ENCODE measurements at places on chromosomes 2 and 18.

- DNase-seq, result peak; percentile 98
Observed at GRCh38 chr2:25618676-25619075, 54.7 kb downstream of the DTNB start.

GRCh38 chr2:33122726-33123125, 176.0 kb downstream of the LTBP1 start:
- no peak for DNase-seq

- no peak for DNase-seq
Observed at GRCh38 chr2:170641961-170642360, 73.2 kb upstream of the SP5 start.

GRCh38 chr2:51667679-51668078, 635.7 kb upstream of the NRXN1 start:
- no peak for DNase-seq

DNA sequence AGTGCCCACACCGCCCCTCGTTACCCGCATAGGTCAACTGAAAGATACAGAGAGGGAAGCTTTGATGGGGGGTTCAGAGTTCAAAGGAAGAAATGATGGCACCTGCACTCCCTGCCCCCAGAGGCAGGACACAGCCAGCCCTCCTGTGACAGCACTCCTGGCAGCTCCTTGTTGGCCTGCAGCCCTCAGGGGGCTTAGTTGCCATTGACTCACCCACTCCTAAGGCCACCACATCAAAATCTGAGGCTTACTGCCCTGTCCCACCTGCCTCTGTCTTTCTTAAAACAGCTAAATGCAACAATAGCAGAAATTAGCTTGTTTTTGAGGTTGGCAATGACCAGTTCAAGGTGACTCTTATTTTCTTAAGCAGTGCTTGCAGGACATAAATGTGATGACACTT, 31.6 kb upstream of the SLC35F6 start:
- DNase-seq, result no peak

DNA sequence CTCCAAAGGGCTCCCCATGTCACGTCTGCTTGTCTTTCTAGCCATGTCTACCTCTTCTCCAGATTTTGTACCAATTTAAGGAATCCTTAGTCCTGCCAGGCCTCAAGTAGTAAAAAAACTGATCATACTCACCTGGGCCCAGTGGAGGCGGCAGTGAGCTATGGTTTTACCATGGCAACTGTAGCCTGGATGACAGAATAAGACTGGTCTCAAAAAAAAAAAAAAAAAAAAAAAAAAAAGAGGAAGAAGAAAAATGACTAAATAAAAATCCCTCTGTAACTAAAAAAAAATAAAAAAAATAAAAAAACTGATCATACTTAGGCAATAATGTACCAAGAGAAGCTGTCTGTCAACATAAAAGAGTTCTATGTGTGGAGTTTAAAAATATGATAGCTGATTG, 221.6 kb downstream of the NR4A2 start:
- peak; percentile 40 for DNase-seq

GRCh38 chr2:5507367-5507766, 184.8 kb upstream of the SOX11 start:
- DNase-seq, result no peak

DNA sequence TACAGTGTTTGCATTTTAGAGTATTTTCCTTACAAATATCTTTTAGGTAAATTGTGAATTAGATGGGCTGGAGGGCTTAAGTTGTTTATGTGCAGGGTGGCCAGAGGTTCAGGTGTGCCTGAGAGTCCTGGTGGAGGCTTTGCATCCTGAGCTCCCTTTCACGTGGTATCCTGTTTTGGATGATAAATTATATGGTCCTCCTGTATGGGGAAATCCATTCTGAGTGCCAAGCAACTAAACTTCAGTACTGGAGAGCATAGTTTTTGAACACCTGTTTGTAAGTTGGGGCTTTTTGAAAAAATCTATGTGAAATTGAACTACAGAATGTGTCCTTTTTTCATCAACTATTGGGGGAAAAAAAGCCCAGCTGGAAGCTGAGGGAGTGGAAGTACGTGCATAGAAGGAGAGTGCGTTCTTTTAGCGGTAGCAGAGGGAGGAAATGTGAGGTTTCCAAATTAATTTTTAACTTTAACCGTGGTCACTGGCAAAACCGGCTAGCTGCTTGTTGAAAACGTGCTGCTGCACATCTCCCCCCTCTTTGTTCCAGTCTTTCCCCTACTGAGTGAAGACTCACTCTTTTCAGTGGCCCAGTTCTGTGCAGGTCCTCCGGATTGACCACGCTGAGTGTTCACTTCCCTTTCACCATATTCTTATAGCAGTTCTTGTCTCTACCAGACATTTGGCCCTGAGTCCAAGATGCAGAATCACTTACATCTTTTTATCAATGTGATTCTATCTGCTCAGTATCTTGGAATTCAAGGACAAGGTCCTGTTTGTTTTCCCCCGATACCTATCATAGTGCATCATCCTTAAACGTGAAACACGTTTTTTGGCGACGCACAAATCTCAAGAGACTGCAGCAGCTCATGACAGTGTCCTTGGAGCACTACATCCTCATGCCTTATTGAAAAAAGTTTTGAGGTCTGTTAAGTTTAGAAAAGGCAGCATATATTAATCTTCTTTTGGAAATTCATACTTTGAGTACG, 15.3 kb downstream of the CNOT11 start:
- no peak for DNase-seq

GRCh38 chr2:10772201-10772867, 40.3 kb downstream of the PDIA6 start:
- DNase-seq, result no peak

DNA sequence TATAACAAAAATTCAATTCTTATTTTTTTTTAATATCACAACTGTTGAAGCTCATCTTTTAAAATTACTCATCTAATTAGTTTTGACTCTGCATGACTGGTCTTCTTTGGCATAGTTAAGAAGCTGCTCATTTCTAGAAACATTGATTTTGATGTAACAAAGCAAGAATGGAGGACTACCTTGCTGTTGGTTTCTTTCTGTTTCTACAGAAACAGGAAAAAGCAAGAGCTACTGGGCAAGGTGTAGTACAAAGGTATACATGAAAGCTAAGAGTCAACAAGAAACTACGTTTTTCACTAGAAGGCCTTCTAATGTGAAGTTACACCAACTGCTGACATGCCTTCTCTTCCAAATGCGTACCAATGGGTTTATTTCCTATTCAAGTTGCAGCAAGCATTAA, 90.6 kb upstream of the SYT4 start:
- no peak for DNase-seq

- no peak for DNase-seq
Observed at GRCh38 chr18:62611453-62612288, 88.8 kb downstream of the ZCCHC2 start.

DNA sequence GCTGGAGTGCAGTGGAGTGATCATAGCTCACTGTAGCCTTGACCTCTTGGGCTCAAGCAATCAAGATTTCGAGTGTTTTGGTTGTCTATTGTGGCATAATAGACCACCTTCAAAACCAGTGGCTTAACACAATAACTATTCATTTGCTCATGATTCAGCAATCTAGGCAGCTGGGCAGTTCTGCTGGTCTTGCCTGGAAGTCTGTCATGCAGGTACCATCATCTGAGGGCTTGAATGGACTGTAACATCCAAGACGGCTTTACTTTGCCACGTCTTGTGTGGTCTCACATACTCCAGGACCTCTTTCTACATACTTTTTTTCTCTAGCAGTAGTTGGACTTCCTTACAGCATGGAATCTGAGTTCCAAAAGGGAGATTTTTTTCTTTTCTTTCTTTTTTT, 13.2 kb upstream of the ANKRD29 start:
- DNase-seq, result no peak

- DNase-seq, result no peak
Observed at GRCh38 chr2:9255416-9255815, 48.8 kb downstream of the ASAP2 start.

DNA sequence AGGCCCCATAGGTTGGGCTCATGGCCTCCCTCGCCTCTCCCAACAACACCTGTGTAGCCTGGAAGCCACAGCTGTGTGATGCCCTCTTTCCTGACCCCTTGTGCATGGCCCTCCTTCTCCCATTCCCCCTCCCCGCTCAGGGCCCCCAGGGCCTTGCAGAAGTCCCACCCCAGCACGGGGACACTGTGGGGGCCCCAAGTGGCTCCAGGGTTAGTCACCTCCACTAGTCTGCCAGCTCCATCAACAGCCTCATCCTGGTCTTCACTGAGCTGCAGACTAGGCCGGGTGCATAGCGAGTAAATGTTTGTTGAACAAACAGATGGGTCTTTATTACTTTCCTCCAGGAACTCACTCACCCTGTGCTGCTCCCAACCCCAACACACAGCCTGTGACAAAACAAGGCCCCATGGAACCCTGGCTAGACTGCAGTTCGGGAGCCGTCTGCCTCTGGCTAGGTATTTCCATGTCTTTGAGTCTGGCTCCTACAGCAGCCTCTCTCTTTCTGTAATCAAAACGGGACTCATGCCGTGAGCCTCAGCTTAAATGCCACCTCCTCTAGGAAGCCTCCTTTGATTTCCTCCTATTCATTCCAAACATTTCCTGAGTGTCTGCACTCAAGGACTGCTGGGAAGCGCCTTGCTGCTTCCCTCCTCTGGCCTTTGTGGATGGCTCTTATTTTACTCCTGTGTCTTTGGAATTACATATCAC, 109.9 kb upstream of the ID2 start:
- peak; percentile 55 for DNase-seq

GRCh38 chr2:213161759-213162515, 10.5 kb upstream of the IKZF2 start:
- DNase-seq, result no peak

GRCh38 chr2:160324917-160325316, 124.8 kb upstream of the ITGB6 start:
- no peak for DNase-seq

GRCh38 chr2:11748018-11748860, 1.8 kb downstream of the LPIN1 start:
- no peak for DNase-seq

GRCh38 chr18:57533006-57533867, 53.3 kb downstream of the FECH start:
- DNase-seq, result no peak

DNA sequence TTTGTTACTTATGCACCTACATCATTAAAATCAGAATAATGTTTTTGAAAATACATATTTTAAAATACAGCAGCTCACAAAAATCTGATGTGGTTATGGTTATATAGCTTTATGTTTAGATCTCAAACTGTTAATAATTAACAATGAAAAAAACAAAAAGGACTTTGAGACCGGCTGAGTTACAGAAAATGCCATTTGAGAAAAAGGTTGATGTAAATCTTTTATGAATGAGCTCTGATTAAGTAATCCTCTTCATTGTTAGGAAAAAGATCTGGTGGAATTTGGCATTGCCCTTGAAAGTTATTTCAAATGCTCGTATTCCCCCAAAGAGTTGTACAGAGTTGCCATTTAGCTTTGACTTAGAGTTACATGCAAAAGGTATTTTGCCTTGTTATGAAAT, 82.8 kb upstream of the PROKR1 start:
- DNase-seq, result no peak

- no peak for DNase-seq
Observed at GRCh38 chr2:106700616-106701015, 185.4 kb downstream of the ST6GAL2 start.

- no peak for DNase-seq
Observed at GRCh38 chr2:165173215-165173614, 30.6 kb downstream of the SCN3A start.

DNA sequence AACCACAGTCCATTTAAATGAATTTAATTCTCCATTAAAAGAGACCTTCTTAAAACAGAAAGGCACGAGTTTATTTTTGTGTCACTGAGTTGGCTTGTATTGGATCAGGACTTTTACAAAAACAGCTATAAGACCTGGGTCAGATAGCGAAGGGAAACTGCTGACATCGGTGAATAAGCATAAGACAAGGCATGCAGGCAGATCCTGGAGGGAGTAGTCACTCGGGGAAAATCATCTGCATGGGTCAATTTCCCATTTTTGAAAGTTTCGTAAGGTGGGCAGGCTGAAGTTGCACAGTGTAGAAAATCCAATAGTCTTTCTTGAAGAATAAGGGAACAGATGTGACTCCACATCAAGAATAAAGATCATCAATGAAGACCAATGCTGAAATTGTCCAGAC, 12.9 kb downstream of the IL36B start:
- DNase-seq, result no peak
